Pulmonary artery endothelial cell (primary cell): ENCODE measurements at places on chromosomes 2 and 18.

GRCh38 chr2:36478999-36479398 is 119.0 kb downstream of the FEZ2 start:
- no peak for DNase-seq

DNA sequence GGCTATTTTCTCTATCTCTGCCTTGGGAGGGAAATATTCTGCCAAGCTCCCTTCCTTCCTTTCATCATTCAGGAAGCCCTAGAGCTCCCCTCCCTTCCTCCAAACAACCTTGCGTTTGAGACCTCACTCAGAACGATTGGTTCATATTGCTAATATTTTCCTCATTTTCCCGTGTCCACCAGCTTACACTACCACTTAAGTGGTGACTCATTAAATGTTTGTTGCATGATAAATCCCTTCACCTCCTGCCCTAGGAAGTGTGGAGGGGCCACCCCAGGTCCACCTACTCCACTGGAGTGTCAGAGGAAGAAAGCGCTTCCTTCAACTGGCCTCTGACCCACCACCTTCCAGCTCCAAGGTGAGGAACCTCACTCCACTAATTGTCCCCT is 2.3 kb upstream of the LPIN2 start:
- peak; percentile 67 for DNase-seq

- DNase-seq = no peak
Measured at GRCh38 chr2:196162586-196163175, 8.7 kb downstream of the STK17B start.

- no peak for DNase-seq
Measured at GRCh38 chr2:5598156-5598555, 94.0 kb upstream of the SOX11 start.

GRCh38 chr2:182716650-182716979 is 558 bp downstream of the DNAJC10 start:
- no peak for DNase-seq

GRCh38 chr2:125526093-125526492 is 1129.9 kb upstream of the GYPC start:
- DNase-seq = no peak

DNA sequence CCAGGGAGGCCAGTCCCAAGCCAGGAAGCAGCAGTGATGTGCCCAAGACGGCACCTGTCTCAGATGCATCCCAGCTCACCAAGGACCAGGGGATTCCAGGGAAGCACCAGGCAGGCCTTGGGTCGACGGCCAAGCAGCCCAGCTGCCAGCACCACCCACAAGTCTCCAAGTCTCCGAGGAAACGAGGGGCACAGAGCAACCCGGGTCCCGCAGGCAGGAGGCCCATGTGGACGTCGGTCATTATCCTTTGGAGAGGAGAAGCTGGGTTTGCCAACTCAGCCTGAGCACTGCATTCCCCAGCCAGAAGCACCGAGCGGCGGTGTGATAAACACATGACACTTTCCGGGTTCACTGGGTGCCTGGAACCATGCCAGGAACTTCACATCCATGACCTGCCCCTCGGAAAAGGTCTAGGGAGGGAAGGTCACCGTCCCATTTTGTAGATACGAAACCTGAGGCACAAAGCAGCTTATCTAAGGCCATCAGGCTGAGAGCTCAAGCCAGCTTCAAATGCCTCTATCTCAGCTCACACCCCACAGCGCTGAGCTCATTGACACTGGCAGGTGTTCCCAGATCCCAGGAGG is 104.5 kb downstream of the ZNF516 start:
- DNase-seq = no peak

GRCh38 chr2:96085541-96086355 is 30.6 kb downstream of the ADRA2B start:
- DNase-seq = no peak

DNA sequence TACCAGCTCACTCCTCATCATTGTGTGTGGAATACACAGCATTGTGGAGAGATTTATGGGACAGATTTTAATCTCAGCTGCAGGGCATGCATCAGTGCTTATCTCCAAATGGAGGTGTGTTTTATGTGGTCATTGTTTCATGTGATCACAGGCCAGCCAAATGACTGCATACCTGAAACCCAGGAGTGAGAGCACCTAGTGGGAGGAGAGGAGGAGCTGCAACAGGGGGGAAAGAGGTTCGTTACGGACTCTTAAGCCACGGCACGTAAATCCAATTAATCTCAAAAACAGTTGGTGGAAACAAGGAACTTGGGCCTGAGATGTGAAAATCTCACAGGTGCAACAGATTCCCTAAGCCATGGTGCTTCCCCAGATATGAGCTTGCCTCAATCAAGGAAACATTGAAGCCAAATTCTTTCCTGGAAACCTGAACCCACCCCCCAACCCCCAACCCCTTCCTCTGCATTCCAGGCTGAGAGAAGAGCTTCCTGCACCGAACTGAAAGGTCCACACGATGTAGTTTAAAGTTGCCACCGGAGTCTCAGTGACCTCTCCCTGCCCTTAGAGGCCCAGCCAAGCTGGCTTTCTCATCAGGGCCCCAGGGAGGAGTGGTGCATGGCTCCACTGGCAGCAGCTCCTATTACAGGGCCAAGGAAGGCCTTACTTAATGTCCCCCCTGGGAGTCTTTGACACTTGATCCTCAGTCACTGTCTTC is 167.4 kb downstream of the C1D start:
- no peak for DNase-seq

DNA sequence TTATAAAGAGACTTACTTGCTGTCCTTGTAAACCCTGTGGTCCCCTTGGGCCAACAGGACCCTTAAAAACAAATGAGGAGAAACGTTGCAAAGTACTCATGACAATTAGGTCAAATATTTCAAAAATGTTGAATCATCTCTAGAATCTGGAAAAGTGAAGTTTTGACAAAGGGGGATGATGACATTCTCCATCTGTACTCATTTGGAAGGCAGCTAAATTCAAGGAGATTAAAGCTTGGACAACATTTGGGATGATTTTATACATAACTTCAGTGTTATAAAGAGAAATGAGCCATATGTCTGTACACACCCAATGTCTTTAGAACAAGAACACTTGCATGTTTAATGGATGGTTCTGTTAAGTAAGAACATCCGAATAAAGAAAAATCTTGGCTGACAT is 92.9 kb downstream of the COL5A2 start:
- DNase-seq = no peak

GRCh38 chr18:14746897-14747296 is 1.1 kb upstream of the ANKRD30B start:
- DNase-seq = no peak

DNA sequence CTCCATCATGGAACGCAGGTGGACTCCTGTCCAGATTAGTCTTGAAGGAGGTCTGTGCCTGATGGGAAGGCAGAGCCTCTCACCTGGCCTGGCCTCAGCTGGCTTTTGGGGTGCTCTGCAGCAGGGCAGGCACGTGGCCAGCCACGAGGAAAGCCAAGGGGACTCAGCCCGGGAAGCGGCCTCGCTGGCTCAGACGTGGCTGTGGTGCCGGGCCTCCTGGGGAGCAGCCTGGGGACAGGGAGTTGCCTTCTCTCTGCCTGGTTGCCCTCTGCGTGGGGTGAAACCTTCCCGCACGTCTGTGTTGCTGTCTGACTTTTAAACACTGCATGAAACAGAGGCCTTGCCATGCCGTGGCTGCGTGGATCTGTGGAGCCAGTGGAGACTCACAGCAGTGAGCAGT is 45.0 kb downstream of the RTP5 start:
- DNase-seq = no peak

GRCh38 chr2:26471766-26472706 is 5.9 kb downstream of the OTOF start:
- DNase-seq = no peak

GRCh38 chr18:75407468-75408437 is 19.8 kb downstream of the SMIM21 start:
- no peak for DNase-seq

DNA sequence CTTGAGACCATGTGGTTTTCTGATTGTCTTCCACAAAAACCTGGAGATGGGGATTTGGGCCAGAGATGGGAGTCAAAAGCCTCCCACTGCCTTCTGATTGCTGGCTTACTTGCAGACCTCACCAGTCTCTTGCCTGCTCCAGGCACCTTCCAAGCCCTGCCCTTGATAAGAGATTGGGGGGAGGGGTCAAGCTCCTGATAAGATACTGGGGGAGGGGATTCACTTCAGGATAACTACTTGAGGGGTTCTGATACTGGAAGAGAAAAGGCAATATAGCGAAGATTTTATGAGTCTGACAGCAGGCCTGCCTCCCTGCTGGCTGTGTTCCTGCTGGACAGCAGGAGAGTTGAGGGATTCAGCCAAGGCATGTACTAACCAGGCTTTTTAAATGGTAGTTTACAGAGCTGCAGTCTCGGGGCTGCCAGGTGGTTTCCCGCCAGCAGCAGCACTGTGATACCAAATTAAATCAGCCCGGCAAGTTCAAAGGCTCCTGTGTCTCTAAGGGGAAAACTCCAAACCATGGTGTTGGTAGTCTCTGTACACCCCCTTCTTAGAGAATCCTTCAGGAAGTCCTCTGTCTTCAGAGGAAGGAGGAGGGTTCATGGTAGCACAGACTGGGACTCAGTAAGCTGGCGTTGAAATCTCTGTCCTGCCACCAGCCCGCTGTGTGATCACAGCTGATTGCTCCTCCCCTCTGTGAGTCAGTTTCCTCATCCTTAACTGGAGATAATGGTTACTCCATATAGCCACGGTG is 58.3 kb downstream of the FBXO36 start:
- DNase-seq = peak; percentile 63

DNA sequence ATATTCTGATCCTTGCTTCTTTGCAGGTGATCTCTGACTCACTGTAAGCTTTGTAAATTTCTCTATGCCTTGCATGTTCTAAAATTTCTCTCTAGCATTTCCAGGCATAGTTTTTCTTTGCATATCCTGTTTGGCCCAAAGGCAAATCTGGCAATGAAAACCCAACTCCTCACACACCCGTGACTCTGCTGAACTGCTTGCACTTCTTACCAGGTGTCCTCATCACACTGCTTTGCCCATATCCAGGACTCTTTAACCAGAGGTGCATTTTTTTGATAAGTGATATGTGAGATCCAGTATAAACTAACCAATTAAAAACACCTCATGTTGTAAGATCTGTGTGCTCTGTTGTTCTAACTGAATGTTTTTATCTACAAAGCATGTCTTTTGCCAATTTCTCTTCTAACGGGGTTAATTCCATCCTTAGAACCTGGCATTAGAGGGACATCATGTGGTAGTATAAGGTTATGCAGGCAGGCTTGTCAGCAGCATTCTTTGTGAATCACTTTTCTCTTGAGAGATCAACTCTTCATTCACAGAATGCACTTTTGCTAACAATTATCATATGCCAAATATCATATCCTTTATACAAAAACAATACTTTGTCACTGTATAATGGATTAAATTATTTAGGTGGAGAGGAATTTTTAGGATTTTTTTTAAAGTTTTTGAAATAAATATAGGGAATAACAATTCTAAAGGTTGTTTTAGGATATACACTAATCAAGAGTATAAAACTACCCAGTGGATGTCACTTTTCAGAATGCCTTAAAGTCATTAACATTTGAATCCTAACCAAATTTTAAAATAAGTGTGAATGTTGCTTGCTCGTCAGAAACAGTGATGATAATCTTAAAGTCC is 20.8 kb upstream of the TMX3 start:
- no peak for DNase-seq

- no peak for DNase-seq
Measured at GRCh38 chr2:63789338-63790020, 52.2 kb upstream of the UGP2 start.

- peak; percentile 1 for DNase-seq
Measured at GRCh38 chr2:222613715-222614331, 42.1 kb downstream of the FARSB start.

DNA sequence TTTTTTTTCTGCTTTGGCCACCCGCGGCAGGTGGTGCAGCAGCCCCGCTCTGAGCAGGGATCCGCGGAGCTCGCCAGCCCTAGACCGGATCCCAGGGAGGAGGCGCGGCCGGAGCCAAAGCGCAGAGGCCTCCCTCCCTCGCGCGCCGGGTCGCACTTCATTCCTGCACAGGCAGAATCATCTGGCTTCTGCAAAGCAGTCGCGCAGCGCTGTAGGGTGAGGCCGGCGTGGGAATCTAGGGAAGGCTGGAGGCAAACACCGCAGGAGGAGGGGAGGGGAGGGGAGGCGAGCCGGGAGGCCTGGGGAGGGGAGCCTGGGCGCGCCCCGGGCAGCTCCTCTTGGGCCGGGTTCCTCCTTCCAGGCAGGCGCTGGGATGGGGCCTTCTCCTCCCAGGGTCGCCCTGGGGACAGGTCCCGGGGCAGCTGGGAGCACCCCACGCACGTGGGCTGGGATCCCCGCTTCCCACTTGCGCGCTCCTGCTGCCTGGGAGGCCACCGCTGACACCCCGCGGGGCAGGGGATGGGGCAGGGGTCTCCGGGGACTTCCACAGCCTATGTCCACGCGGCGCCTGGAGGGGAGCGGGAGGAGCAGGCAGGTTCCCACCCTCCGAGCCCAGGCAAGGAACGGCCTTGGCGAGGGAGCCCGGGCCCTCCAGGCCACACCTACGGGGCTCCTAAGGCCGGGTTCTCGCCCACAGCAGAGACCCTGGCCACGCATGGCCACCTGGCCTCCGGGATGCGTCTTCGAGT is 45.0 kb downstream of the MBP start:
- DNase-seq = no peak

DNA sequence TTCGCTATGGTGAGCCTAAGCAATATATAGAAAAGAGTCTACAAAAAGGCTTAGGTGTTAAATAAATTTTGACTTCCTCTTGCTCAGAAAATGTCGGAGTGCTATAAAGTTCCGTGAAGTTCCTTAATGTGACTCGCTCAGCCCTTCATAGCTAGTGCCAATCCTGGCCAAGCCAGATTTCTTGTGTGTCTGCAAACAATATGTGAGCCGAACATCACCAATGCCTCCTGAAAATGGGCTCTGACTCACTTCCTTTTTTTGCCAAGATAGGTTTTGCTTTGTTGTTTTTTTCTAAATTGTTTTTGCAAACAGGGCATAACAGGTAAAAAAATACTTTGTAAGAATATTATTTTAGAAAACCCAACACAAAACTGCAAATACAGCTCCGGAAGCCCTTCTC is 26.1 kb downstream of the CDC42EP3 start:
- DNase-seq = peak; percentile 57

- DNase-seq = no peak
Measured at GRCh38 chr2:86366651-86367498, 29.4 kb upstream of the REEP1 start.

GRCh38 chr2:240466579-240467148 is 31.2 kb downstream of the GPC1 start:
- DNase-seq = no peak

DNA sequence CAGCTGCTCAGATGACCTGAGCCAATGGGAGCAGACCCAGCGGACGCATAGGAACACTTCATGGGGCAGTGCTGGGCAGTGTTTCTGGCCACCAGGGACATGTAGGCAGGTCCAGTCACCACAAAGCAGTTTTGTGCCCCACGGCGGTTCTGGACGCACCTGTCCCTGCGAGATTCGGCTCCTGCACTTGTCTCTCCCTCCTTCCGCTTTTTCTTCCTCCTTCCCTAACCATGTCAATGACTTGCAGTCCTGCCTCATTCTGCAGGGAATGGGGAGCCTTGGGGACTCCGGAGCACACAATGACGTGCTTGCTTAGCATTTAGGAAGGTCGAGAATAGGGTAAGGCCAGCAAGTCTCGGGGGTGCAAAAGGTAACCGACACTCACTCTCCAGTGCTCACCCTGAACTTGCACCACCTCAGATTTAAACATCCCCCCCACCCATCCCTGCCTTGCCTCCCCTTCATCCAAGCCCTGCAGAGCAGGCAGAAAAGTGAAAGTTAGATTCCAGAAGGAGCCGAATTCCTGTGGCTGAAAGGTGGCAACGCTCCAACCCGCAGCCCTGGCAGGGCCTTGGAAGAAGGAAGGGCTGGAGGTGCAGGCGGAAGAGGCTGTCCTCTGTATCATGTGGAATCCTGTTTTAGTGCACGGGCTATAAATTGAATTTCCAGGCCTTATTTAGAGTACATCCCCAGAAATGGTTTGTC is 40.5 kb upstream of the ATG16L1 start:
- DNase-seq = peak; percentile 40

- no peak for DNase-seq
Measured at GRCh38 chr2:3054066-3054465, 323.6 kb downstream of the EIPR1 start.
